ENCODE measurements at places on chromosomes 2 and 18.

DNA sequence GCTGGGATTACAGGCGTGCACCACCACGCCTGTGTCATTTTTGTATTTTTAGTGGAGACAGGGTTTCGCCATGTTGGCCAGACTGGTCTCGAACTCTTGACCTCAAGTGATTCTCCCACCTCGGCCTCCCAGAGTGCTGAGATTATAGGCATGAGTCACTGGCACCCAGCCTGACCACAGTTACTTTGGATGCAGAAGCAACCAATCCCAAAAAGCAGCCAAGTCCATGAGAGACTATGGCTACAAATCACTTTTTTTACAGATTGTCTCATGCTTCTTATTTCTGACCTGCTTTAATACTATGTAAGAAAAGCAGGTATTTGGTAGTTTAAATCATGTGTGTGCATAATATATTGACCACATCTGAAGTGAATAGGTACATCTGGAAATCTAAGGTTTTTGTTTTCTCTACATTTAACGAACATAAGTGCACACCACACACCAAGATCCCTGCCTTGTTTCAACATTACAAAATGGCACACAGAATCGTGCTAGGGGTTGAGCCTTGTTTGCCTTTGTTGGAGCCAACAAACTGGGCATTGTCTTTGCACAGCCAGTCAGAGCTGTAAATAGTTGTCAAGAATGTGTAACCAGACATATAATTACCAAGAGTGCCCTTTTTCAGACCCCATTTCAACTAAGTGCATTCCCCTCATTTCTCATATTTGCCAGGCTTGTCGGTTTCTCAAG is 18.3 kb upstream of the MAP4K4 start:
- no peak for DNase-seq

DNA sequence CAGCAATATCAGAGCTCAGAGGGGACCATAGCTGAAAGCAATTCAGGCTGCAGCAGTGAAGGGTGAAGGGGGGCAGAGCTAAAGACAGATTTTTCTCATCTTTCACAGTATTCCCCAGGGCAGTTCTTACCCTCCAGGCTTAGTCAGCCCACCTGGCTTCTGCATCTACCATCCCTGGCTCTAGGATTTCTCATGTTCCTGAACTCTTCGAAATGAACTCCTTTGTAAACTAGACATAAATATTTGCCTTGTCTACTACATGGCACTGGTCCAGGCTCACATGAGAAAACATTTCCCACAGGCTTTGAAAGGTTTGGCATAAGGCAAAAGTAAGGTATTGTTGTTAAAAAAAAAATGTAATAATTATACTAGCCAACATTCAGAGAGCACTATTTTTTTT is 23.6 kb upstream of the NEB start:
- no peak for DNase-seq

DNA sequence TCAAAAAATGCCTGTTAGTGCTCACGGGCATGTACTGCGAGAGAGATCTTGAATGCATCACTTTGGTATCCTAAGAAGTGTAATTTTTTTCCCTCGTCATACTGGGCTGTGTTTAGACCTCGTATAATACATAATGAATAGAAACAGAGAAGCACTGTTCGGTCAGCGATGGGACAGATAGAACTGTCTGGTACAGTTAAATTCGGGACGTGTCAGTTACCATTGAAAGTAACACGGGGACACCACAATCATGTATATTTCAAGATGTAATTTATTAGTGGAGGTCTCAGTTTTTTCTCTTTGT is 1.8 kb downstream of the PKP4 start:
- no peak for DNase-seq

DNA sequence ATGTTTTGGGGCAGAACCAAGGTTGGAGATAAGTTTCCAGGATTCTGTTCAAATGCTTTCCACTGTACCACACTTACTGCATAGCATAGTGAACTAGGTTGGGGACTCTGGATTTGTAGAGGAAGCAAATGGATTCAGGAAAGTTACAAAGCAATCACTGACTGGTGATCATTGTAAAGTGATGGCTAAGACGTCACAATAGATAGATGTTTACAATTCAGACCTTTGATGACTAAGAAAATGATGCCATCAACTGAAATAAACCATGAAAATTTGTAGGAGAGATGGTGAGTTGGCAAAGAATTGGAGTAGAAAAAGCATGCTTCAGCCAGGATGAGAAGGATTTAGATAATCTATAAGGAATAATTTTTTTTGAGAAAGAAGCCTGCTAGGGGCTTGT is 178.0 kb downstream of the UBE2E3 start:
- no peak for DNase-seq

GRCh38 chr18:79026491-79026890 is 42.7 kb upstream of the ATP9B start:
- no peak for DNase-seq

GRCh38 chr2:164711766-164712138 is 90.5 kb upstream of the GRB14 start:
- no peak for DNase-seq

GRCh38 chr18:57084331-57085271 is 62.3 kb upstream of the BOD1L2 start:
- no peak for DNase-seq

DNA sequence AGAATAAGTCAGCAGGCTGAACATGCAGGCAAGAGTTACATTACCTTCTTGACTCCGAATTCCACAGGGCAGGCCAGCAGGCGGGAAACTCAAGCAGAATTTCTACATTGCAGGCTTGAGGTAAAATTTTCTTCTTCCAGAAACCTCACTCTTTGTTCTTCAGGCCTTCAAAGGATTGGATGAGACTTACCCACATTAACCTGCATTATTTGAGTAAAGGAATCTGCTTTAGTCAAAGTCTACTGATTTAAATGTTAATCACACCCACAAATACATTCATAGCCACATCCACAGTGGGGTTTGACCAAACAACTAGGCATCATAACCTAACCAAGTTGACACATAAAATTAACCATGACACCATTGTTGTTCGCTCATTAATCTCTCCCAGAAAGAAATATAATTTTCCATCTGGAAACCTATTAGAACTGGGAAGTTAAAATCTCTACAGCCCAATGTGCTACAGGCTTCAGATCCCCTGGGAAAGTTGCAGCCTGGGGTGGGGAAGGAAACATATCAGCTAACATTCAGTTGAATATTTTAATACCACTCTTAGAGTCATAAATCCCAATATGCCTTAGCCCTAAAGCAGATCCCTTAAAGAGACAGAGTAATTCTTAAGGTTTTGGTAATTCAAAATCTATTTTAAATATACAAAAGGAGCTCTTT is 468.2 kb upstream of the TNP1 start:
- DNase-seq, result no peak

DNA sequence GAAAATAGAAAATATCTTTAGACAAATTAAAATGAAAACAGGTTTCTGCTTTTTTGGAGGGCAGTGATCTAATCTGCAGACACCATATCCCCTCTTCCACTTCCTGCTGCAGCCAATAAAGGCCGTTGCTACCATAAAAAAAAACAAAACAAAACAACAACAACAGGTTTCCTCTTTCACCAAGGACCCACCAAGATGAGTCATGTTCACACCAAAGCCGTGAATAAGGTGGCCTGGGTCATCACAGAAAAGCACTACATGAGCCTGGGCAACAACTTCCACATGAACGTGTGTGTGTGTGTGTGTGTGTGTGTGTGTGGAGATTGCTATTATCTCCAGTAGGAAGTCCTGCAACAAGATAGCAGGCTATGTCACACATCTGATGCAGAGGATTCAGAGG is 24.8 kb upstream of the TFCP2L1 start:
- DNase-seq, result no peak

- no peak for DNase-seq
These were observed 1.3 kb downstream of the DUSP2 start for GRCh38 chr2:96143848-96144480.

DNA sequence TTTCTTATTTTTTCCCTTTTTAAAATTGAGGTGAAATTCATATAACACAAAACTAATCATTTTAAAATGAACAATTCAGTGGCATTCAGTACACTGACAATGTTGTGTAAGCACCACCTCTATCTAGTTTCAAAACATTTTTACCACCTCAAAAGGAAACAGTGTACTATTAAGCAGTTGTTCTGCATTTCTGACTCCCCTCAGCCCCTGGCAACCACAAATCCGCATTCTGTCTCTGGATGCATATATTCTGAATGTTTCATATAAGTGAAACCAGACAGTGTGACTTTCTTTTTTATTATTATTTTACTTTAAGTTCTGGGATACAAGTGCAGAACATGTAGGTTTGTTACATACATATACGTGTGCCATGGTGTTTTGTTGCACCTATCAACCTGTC is 19.2 kb upstream of the TANK start:
- no peak for DNase-seq

GRCh38 chr2:85091838-85092237 is 41.4 kb upstream of the TCF7L1 start:
- DNase-seq, result no peak

DNA sequence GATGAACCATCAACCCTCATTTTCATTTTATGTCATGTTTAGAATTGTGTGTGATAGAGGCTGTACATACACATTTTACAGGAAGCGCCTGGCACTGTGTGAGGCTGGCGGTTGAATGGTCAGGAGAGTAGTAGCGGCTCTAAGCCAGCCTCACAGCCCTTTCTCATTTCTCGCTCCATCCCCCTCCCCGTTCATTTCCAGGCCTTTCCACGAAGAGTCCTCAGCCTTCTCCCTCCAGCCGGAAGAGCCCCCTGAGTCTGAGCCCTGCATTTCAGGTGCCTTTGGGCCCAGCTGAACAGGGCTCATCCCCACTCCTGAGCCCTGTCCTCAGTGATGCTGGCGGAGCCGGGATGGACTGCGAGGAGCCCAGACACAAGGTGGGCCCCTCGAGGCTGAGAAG is 51.8 kb downstream of the STK25 start:
- no peak for DNase-seq

Data from stimulated activated CD8-positive, alpha-beta memory T cell treated with anti-CD3 and anti-CD28 coated beads, Interleukin-4, amount 100 ng/mL, for 1 hour (primary cell).